Omental fat pad (tissue), 4 donors: ENCODE measurements at places on chromosomes 16 and 17. TPM values are rescaled to one million over a fixed set of nuclear protein-coding genes. Genes with fewer than 3 reads are reported as not detected.

- no peak for DNase-seq
These were observed 84.6 kb downstream of the N4BP1 start for GRCh38 chr16:48525201-48526057.

DNA sequence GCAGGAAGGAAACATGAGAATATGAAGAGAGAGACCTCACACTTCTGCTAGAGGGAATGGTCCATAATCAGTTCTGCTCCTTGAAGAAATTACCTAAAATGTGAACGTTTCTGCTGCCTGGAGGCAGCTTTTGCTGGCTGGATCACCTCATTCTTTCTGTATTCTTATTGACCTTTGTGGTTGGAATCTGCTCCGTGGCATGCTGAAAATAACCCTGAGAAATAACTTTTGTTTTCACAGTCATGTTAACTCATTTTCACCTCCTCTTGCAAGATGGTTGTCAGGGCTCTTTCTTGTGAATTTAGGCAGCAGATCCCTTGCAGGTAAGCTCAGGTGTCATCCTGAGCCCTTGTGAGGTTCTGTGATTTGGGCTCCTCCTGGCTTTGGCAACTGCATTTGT lies 70.2 kb downstream of the IRF8 start:
- no peak for DNase-seq

GRCh38 chr17:82611140-82612058 lies 36.8 kb downstream of the WDR45B start:
- no peak for DNase-seq

Gene SLC25A11
- total RNA-seq: 38.9 TPM

Gene OR3A3
- not detected for total RNA-seq
